ENCODE measurements at places on chromosomes 4 and X.

- peak; percentile 96 for DNase-seq
These were observed 740.1 kb upstream of the PITX2 start for GRCh38 chr4:111362941-111363361.

- DNase-seq = peak; percentile 79
These were observed 214.6 kb downstream of the PALLD start for GRCh38 chr4:168711197-168712140.

DNA sequence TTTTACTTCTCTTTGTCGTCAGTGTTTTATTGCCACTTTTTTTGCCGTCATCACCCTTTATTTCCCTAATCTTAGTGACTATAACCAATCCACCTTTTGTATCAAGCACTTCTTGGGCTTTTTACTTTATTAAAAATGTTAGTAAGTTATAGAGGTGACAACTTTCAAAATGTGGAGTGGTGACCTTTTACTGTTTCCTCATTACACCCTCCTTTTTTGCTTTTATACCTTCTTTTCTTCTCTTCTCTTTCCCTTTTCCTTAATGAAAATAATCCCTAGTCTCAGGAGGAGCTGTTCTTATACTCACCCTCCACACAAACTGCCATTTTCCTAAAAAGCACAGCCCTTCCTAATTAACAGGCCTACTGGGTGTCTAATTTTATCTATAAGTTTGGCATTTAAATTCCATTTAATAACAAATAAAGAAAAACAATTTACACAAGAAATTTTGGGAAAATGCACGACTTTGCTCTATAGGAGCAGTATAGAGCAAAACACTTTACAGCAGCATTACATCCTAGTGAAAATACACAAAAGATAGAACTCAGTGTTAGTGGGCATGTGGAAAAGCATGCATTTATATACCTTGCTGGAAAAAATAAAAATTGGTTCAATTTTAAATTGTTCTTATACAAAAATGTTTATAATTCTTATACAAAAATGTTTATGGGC lies 27.3 kb downstream of the BBS12 start:
- peak; percentile 30 for DNase-seq

- DNase-seq = no peak
These were observed 60.0 kb downstream of the SMC1A start for GRCh38 chrX:53362449-53362848.

DNA sequence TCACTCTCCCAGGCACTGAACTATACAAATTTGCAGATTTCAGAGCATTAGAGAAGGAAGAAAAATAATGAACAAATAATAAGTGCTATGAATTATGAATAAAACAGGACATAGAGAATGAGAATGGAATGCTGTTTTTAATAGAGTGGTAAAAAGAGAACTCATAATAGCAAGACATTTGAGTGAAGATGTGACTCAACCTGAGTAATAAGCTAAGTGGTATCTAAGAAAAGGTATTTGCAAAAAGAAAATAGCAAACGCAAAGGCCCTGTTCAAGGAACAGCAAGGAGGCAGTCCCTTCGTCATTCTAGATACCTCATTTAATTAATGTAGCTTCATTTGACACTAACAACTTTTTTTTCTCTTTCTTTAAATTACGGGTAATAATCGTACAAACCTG lies 1910.0 kb upstream of the TENM3 start:
- DNase-seq = peak; percentile 33

- no peak for DNase-seq
These were observed 56.1 kb upstream of the CCDC149 start for GRCh38 chr4:24968992-24969391.

DNA sequence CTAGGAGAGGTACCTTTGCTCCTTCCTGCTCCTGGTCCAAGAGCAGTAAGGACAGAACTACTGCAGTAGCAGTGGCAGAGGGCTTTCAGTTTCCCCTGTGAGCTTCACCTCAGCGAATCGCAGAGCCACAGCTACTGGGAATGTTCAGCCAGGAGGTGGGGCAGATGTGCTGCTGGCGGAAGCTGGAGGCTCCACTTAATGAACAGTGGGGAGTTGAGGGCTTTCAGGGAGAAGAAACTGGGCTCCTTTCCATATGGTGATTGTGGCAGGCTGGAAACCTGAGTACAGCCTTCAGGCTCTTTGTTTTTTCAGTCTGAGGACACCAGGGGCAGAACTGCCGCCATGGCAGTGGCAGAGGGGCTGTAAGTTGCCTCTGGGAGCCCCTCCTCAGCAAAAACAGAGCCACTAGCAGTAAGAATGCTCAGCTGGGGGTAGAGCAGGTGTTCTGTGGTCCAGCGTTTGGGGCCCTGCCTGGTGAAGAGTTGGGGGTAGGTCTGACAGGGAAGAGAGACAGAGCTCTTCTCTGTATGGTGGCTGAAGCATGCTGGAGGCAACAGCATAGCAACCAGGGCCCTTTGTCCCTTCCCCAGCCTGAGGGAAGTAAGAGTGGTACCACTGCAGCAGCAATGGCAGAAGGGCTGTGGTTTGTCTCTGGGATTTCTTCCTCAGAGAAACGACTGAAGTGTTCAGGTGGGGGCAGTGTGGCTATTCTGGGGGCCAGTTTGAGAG lies 106.0 kb upstream of the GRXCR1 start:
- DNase-seq = no peak

DNA sequence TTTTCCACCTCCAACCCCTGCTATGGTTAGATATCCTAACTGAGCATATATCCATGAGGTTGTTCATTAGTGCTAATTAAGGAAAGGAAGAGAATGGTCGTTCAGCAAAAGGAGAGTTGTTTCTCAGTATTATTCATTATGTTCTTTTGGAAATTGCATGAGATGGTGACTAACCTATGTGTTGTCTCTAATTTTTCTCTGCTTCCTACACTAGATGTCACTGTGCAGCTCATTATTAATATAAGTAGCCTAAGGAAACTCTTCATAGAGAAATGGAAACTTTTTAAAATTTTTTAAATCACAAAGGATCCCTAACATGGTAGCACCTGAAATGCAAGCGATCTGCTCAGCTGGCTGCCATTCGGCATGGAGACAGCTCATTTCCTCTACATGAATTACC lies 67.7 kb upstream of the FAM9A start:
- DNase-seq = peak; percentile 36

GRCh38 chrX:96929036-96929435 lies 45.3 kb downstream of the RPA4 start:
- no peak for DNase-seq

- no peak for DNase-seq
These were observed 160.3 kb downstream of the AFAP1 start for GRCh38 chr4:7779432-7779768.

GRCh38 chr4:147605499-147605898 lies 11.7 kb upstream of the TMEM184C start:
- no peak for DNase-seq

GRCh38 chr4:1245481-1246051 lies 3.4 kb downstream of the CTBP1 start:
- no peak for DNase-seq

DNA sequence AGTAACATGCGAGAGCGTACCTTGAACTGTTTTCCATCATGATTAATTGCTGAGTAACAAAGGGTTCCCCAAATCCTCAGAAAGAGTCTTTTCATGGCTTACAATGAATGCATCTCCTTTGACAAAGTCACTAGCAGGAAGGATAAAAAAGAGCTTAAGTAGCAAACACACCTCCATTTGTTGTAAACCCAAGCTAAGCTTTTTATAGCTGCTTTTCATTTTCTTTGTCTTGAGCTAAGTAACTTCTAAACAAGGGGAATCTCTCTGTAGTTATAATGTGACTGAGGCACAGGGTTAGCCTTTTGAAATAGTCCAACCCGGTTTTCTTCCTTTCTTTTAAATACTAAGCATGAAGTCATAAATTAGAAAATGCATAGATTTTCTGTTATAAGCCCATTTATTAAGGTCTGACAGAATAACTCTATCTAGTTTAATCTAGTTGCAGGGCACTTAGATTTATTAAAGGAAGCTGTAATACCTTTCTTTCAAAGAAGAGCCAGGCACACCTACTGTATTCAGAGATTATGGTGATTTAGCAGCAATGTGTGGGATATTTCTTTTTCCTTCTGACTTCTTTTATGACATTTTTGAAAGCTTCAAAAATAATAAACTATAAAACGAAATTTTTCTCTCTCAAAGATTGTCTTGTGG lies 226.9 kb upstream of the SMIM31 start:
- no peak for DNase-seq

DNA sequence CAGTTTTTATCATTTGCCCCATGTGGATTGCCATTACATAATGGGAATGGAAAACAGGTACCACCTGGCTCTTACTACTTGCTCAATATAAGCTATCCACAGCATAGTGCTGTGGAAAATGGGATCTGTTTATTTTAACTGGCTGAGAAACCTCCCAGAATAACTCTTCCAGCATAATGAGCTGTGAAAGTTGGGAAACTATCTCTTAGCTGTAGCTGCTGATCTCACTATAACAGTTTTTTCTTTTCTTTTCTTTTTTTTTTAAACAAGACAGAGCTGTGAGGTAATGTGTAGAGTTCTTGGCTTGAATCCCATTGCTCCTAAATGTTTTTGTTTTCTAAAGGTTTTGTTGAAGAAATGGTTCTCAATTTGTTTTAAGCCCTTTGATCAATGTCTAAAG lies 988.3 kb downstream of the PCDH19 start:
- no peak for DNase-seq

DNA sequence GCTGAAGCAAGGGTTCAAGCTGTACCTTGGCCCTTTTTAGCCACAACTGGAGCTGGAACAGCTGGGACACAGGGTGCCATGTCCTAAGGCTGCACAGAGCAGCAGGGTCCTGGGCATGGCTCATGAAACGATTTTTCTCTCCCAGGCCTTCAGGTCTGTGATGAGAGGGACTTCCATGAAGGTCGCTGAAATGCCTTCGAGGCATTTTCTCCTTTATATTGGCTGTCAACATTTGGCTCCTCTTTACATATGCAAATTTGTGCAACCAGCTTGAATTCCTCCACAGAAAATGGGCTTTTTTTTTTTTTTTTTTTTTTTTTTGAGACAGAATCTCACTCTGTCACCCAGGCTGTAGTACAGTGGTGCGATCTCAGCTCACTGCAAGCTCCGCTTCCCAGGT lies 430.8 kb downstream of the PCDH11X start:
- DNase-seq = no peak

GRCh38 chr4:8868321-8869001 lies 3.2 kb downstream of the HMX1 start:
- DNase-seq = no peak

DNA sequence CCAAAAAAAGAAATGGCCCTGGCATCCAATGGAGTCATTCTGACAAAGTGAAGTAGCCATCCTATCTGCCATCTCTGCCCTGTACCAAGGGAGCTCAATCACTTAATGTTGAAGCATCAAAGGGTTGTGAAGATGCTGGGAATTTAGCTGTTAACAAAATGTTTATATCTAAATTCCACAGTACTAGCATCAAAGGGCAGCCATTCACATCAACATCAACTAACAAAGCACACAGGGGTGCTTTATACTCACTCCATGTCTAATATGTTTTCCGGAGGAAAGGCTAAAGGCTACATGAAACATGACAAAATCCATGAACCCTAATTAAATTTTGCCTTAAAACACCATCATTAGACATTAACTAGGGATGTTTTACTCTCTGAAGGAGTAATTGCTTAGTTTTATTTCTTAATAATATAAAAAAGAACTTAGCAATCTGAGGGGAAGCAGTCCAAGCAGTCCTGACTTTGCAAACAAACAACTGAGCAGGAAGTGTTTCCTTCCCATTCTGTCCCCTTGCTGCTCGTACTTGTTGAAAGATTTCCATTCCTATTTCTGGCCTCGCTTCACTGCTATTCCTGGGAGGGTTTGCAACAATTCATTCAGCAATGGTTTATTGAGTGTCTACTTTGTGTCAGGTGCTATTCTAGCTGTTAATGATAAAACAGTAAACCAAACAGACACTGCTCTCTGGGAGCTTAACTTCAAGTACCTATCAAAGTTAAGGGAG lies 208.6 kb upstream of the SLC7A11 start:
- no peak for DNase-seq

DNA sequence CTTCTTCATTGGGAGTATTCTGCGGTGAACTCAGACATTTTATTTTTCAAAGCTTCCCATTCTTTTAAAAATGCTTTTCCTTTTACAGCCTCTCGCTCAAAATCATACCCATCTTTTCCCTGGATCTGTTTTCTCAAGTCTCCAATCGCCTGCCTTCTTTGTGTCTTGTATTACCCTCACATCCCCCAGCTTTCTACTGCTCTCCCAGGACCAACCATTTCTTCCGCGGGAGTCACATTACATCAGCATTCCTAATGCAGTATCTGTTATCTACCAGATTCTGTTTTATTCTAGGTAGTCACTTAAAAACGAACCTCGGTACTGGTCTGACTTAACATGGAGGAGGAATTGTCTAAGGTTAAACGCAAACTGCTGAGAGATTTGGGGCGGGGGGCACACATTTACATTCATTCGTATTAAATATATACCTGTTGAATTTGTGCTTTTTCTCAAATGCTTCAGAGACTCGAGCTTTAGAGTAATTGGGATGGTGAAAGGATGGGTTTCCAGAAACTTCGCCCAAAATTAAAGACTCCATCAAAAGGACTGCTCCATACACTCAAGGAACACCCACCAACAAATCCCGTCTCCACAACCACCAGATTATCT lies 493 bp upstream of the UCHL1 start:
- DNase-seq = peak; percentile 46

DNA sequence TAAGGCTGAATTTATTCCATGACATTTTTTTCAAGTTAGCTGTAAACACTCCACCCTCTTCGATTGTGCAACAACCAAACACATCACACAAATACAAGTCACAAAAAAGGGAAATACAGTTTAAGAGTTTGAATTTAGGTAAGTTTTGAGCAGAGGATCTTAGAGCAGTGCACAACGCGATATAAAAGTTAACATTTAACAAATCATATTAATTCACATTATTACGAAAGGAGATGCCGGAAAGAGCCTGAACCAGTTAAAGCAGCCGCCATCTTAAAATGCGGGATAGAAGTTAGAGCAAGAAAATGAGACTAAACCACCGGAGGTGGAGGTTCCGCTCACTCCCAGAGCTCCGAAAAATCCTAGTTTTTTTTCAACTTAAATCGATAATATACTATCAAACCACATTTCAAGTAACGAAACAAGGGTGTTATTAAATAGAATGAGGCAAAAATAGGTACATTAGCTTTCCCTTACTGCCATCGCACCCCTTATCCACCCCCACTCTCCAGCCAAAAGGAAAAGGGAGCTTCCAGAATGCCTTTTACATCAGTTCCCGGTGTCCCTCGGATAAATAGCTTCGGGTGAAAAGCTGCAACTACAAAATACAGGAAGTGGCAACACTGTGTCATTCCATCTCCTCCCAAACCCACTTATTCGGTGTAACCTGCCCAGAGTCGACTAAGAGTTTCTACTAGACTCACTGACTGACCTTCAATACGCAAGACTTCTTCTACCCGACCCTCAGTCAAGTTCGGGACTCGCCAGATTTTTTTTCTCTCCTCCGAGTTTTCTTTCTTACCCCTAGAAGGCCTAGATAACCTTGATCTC lies 1.9 kb downstream of the UBE2D3 start:
- DNase-seq = peak; percentile 82

DNA sequence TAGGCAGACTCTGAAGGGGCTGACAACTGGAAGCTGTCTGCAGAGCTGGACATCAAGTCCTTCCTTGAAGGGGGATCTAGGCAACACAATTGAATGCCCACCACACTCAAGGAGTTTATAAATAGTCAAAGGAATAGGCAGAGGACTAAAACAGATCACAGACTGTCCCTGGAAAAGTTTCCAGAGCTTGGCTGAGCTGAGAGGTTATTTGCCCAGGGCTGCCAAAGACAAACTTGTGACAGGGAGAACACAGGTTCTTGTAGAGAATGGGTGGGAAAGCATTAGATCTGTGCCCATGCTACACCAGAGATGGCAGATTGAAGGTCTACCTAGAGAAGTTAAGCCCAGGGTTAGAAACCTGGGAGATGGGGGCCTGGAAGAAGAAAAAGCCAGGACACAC lies 344.6 kb downstream of the MID1IP1 start:
- no peak for DNase-seq

Data from fibroblast of skin of back (primary cell).